Right renal cortex interstitium (tissue), 3 donors: ENCODE measurements at places on chromosomes 3 and 15. TPM values are rescaled to one million over a fixed set of nuclear protein-coding genes. Genes with fewer than 3 reads are reported as not detected.

PRRT3 gene
- 2.8 TPM for polyA plus RNA-seq

NAA80 gene
- 7.6 TPM for polyA plus RNA-seq

UROC1 gene
- 0.11 TPM for polyA plus RNA-seq

EHD4 gene
- polyA plus RNA-seq: 15.8 TPM

SCG5 gene
- polyA plus RNA-seq: 21.8 TPM

NMNAT3 gene
- 9.9 TPM for polyA plus RNA-seq

- no peak for DNase-seq
Measured at GRCh38 chr3:12916159-12916558, 74.8 kb upstream of the RPL32 start.

DNA sequence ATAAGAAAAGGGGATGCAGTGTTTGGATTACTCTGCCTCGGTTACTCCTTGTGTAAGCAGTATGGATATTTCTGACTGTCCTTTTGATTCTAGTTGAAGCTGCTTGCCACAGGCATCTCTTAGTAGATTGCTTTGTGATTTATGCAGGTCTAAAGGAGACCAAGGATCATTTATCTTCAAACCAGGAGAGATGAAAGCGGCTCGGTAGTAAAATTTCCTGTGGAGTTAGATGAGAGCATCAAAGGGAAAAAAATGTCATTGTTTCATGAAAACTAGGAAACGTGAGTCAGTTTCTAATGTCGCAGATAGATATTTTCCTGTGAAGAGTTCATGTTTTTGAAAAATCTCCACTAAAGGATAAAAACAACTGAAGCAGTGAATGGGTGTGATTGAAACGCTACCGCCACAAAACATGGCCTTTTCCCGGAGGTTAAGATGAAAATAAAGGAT lies 254.0 kb upstream of the TBL1XR1 start:
- DNase-seq: no peak

- DNase-seq: no peak
Measured at GRCh38 chr3:46925585-46925934, 48.0 kb downstream of the PTH1R start.

- no peak for DNase-seq
Measured at GRCh38 chr15:29859973-29860715, 37.9 kb upstream of the TJP1 start.

GRCh38 chr3:87796843-87797185 lies 262.0 kb downstream of the CGGBP1 start:
- no peak for DNase-seq

DNA sequence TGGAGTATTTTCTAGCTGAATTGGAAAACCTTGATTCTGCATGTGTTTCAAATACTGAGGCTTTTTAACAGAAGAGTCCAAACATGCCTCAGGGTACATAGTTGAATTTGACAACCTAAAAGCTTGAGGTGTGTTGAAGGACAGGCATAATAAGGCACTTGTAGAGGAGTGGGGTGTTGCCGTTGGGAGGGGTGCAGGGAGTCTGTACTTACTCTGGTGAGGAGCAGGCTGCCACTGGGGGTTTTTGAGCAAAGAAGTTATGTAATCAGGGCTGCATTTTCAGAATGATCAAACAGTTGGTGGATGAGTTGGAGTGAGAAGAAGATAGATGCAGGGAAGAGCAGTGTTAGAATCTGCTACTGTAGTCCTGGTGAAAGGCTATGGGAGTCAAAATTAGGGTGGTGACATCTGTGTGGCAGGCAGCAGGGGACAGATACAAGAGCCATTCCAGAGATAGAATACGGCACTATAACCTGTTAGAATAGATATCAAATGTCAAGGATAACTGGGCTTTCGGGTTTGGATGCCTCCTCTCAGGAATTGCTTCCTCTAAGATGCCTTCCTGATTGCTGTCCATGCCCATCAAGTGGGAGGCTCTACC lies 161.6 kb downstream of the GHSR start:
- no peak for DNase-seq

- DNase-seq: no peak
Measured at GRCh38 chr3:26100176-26100575, 310.3 kb downstream of the OXSM start.

DNA sequence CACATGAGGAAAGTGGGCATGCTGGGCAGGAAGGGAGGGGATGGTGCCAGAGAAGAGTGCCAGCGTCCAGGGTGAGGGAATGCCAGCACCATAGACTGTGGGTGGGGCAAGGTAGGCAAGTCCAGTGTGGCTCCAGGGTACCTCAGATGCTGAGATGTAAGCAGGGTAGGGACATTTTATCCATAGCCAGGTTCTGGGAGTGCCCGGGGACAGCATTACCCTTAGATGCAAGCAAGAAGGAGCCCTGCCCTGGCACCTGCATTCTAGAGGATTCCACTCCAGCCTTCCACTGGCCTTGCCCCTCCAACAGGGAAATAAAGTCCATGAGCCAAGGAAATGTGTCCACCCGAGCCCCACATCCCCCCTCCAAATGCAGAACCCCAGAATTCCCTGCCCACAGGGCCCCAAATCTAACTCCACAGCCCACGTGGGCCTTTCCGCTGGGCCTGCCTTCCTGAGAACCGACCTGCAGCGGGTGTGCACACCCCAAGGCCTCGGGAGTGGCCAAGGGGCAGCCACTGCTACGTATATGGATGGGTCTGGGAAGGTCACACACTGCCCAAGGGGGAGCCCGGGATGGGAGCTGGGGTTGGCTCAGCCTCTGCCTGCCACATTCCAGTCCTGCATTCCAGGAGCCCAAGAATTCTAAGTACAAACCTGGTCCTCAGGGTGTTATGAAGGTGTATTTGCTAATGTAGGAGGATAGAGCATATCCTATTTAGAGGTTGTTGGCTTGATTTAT lies 20.3 kb upstream of the CYP11A1 start:
- no peak for DNase-seq
